ENCODE measurements at places on chromosomes 3 and 15. TPM values are rescaled to one million over a fixed set of nuclear protein-coding genes. Genes with fewer than 3 reads are reported as not detected.

LAMB2 gene
- polyA plus RNA-seq: 1,805 TPM

DGKG gene
- 4.3 TPM for polyA plus RNA-seq

LINGO1 gene
- 0.37 TPM for polyA plus RNA-seq

RASL12 gene
- polyA plus RNA-seq: 4.3 TPM

SIDT1 gene
- 3.6 TPM for polyA plus RNA-seq

PYGO1 gene
- 1.6 TPM for polyA plus RNA-seq

SLC28A1 gene
- polyA plus RNA-seq: 0.05 TPM

SLC9A9 gene
- 4.2 TPM for polyA plus RNA-seq

IQCH gene
- 0.97 TPM for polyA plus RNA-seq

ARHGAP11A gene
- 0.57 TPM for polyA plus RNA-seq

TMCO5A gene
- polyA plus RNA-seq: not detected

TRIM59 gene
- 0.61 TPM for polyA plus RNA-seq

HTR3E gene
- polyA plus RNA-seq: not detected

SLC9C1 gene
- not detected for polyA plus RNA-seq

GOLGA6B gene
- not detected for polyA plus RNA-seq

AGBL1 gene
- not detected for polyA plus RNA-seq

KY gene
- 1.9 TPM for polyA plus RNA-seq

RPL29 gene
- 3,421 TPM for polyA plus RNA-seq

ALDH1A3 gene
- 15.8 TPM for polyA plus RNA-seq

SLC33A1 gene
- polyA plus RNA-seq: 3.6 TPM

VWA5B2 gene
- polyA plus RNA-seq: 29.8 TPM

GPR149 gene
- not detected for polyA plus RNA-seq

ITIH3 gene
- 0.97 TPM for polyA plus RNA-seq

HRH1 gene
- polyA plus RNA-seq: 2.2 TPM

UBR1 gene
- polyA plus RNA-seq: 4.5 TPM

DLEC1 gene
- 1.7 TPM for polyA plus RNA-seq

MEGF11 gene
- polyA plus RNA-seq: not detected

CCDC54 gene
- polyA plus RNA-seq: not detected

STRIT1 gene
- polyA plus RNA-seq: not detected

SNTN gene
- not detected for polyA plus RNA-seq

AQP9 gene
- polyA plus RNA-seq: 0.44 TPM

SH3GL3 gene
- 1.3 TPM for polyA plus RNA-seq

SOX14 gene
- polyA plus RNA-seq: not detected

AMT gene
- 22.9 TPM for polyA plus RNA-seq

DLL4 gene
- 3.6 TPM for polyA plus RNA-seq

GPR62 gene
- polyA plus RNA-seq: 0.40 TPM

MASP1 gene
- polyA plus RNA-seq: 8.3 TPM

SERINC4 gene
- 0.18 TPM for polyA plus RNA-seq

TLNRD1 gene
- polyA plus RNA-seq: 4.3 TPM

TMEM45A gene
- polyA plus RNA-seq: 12.2 TPM

PLCD1 gene
- polyA plus RNA-seq: 40.9 TPM

CACNA2D3 gene
- 5.1 TPM for polyA plus RNA-seq

TUSC7 gene
- not detected for polyA plus RNA-seq
